ENCODE measurements at places on chromosomes 3 and 15.

- no peak for DNase-seq
These were observed 34.9 kb downstream of the MAGEF1 start for GRCh38 chr3:184676927-184677326.

GRCh38 chr15:25188051-25188450 lies 233.3 kb downstream of the SNRPN start:
- DNase-seq = no peak

- DNase-seq = no peak
These were observed 492.6 kb upstream of the TBL1XR1 start for GRCh38 chr3:177689869-177690268.

DNA sequence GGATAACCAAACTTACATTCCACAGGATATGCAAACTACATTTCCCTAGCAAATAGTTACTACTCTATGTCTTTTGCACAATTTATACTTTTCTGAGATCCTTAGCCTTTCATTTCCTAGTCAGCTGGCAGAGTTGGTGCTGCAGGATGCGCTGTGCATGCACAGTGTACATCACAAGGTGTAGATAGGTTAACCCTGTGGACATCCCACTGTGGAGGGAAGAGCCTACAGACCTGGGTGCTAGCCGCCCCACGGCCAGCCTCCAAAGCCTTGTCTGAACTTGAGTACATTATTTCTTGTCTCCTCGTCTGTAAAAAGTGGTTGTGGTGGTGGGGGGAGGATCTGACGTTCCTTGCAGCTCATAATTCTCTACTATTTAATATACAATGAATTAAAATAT lies 3.5 kb downstream of the TNFSF10 start:
- DNase-seq = no peak

DNA sequence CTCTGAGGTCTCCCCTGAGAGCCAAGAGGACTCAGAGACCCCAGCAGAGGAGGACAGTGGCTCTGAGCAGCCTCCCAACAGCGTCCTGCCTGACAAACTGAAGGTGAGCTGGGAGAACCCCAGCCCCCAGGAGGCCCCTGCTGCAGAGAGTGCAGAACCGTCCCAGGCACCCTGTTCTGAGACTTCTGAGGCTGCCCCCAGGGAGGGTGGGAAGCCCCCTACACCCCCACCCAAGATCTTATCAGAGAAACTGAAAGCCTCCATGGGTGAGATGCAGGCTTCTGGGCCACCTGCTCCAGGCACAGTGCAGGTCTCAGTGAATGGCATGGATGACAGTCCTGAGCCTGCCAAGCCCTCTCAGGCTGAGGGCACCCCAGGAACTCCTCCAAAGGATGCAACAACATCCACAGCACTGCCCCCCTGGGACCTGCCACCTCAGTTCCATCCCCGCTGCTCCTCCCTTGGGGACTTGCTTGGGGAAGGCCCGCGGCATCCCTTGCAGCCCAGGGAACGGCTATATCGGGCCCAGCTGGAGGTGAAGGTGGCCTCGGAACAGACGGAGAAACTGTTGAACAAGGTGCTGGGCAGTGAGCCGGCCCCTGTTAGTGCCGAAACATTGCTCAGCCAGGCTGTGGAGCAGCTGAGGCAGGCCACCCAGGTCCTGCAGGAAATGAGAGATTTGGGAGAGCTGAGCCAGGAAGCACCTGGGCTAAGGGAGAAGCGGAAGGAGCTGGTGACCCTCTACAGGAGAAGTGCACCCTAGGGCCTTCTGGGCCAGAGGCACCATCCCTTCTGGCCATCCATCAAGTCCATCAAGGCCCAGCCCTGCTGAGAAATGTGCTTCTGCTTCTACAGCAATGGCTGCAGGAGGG lies 23.6 kb downstream of the PLEKHO2 start:
- DNase-seq = no peak

DNA sequence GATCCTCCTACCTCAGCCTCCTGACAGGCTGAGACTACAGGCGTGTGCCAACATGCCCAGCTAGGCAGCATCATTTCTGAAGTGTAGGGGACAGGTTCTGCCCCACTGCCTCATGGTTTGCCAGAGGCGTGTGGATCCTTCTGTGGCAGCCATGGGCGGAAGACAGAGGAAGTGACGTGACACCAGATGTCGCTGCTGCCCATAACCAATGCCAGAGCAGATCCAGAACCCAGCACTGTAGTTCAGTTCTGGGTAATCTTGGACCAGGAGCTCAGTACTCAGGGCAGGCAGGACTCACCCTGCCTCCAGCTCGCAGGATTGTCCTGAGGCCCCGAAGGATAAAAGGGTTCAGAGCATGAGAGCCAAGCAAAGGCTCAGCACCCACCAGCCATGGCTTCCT lies 8.2 kb downstream of the RBPMS2 start:
- DNase-seq = no peak

DNA sequence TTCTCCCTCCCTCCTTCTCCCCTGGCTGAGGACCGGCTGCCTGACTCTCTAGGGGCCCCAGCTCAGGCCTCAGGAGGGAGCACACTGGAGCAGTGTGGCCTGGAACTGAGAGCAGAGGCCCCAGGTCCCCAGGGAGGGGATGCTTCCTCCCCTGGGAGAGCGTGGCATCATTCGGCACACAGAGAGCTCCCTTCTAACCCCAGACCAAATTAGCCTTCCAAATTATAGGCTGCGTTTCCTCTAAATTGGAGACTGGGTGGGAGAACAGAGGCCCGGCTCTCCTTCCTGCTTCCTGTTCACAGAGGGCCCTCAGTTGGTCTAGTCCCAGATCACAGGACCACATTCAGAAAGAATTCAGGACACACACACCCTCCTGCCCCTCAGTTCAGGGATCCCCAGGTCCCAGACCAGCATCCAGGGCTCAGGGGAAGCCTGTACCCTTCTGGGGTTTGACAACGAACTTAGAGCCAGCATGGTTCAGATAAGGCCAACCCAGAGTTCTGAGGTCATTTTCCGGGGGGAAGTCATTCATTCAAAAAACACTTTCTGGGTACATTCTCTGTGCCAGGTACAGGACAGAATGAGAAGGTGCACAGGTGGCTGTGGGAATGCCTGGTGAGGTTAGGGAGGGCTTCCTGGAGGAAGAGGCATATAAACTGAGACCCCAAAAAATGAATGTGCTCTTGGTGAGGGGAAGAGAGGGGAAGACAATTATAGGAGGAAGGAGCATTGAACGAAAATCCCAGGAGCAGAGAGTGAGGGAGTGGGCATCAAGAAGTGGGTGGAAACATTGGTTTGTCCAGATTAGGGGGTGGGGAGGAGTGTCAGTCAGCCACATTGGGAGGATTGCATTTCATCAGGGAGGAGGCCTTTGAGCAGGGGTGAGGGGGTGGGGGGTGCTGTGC lies 28.4 kb upstream of the RPL29 start:
- DNase-seq = no peak

- DNase-seq = no peak
These were observed 48.9 kb downstream of the NIPA2 start for GRCh38 chr15:22887157-22887951.

- no peak for DNase-seq
These were observed 17.7 kb downstream of the GOLGA8S start for GRCh38 chr15:23372284-23372683.

DNA sequence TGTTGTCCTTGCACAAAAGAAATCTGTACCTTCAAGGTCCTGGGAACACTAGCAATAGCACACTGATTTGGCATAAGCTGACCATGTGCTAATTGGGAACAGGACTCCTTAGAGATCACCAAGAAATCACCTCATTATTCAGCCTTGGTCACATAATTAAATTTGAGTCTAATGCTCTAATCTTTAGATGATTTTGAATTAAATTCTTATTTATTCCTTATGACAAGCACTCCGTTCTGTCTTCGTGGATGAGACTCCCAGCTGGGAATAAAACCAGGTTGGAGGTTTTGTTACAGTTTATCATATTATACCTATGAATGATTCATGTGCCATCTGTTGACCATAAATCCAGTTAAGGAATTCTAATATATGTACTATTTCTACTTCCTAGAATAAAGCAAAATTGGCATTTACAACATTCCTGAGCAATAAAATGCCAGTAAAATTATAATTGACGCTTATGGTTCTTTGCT lies 162.2 kb downstream of the MYRIP start:
- no peak for DNase-seq

DNA sequence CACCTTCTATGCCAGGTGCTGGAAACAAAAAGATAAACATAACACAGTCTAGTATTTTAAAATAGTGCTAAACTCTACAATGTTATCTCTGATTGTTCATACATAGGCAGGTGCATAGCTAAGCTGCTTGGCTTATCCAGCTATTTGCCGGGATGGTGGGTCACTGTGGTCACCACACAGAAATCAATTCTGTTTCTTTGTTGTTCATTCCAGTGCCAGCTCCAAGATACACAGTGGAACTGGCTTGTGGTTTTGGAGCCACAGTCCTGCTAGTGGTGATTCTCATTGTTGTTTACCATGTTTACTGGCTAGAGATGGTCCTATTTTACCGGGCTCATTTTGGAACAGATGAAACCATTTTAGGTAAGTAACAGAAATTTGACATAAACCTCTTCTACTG lies 130.2 kb downstream of the IL1RAP start:
- DNase-seq = no peak

GRCh38 chr3:82384181-82384580 lies 622.7 kb upstream of the GBE1 start:
- DNase-seq = no peak

GRCh38 chr3:37604336-37604833 lies 257.3 kb upstream of the CTDSPL start:
- DNase-seq = no peak

GRCh38 chr3:187950671-187951070 lies 203.3 kb upstream of the LPP start:
- no peak for DNase-seq

DNA sequence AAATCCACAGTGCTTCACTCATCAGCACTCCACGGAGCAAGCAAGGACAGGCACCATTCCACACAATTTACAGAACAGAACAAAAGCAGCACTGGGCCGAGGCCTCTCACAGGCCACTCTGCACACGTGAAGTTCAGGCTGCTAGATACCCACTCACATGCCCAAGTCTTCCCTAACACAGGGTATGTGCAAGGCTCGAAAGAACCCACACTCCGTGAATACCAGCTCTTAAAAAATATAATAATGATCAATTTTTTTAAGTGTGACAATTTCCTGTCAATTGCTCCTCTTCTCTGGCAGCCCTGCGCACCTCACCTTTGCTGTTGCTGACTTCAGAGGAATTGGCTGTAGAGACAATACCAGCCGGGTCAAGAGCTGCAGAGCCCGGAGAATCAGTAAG lies 19.0 kb downstream of the XPC start:
- no peak for DNase-seq

- DNase-seq = no peak
These were observed 71.7 kb downstream of the TTC23 start for GRCh38 chr15:99177679-99178078.

- no peak for DNase-seq
These were observed 143.5 kb downstream of the GAP43 start for GRCh38 chr3:115766587-115767482.

DNA sequence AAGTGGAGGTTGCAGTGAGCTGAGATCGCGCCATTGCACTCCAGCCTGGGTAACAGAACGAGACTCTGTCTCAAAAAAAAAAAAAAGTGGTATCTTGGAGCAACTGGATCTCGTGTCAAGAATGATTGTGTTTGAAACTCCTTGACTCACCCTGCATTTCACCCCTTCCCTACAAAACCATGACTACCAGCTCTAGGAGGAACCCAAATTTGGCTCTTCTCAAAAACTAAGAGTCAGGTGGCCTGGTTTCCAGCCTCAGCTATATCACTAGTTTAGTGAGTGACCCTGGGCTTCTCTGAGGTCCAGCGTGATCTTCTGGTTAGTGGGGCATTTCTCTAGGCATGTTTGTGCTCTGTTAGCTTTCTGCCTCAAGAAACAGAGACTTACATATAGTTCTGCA lies 222.1 kb downstream of the FAM43A start:
- DNase-seq = no peak

- no peak for DNase-seq
These were observed 51.6 kb downstream of the LINGO1 start for GRCh38 chr15:77580996-77581682.

DNA sequence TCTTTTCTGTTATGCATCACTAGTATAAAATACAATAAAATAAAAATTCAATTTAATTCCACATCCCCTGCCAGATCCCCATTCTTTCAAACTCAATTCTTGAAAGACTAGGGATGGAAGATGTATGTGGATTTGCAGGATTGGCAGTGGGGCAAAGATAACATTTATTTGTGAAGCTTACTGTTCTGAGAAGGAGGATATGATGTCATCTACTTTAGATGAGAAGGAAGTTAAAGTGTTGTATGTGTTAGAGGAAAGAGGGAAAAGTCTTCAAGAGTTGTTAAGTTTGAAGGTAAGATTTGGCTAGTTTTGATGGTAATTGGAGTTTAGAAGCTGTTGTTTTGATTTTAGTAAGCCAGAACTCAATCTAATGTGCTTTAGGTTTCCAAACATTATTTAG lies 845.1 kb upstream of the NR2F2 start:
- DNase-seq = no peak

DNA sequence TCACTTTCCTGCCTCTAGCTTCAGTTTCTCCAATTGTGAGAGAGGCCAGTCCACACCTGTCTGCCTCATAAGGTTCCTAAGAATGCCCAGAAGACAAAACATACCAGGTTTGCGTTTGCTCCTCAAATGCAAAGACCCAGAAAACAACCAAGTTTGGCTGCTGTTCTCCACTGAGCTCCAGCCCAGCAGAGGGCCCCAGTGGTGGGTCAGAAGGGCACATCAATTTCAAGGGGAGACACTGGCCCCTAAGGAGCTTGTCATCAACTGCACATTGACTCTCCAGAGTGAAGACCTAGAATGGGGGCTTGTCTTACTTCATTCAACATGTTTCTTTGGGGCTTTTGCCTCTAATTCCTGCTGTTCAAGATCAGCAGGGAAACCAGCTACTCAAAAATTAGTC lies 127.9 kb upstream of the SLC6A11 start:
- no peak for DNase-seq

DNA sequence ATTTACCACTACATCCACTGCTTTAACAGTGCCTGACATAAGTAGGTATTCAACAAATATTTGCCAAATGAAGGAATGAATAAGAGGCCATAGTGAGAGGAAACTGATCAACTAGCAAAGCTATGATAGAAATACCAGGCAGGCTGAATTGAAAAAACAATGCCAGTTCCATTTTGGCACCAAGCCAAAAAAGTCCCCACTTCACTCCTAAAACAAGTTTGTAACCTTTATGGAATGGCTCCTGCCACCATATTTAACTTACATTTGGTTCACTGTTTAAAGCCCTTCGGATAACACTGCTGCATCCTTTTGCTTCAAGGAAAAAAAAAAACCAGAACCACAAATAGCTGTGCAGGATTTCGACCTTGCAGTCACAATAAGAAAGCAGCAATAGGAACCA lies 166.1 kb downstream of the FRMD5 start:
- no peak for DNase-seq

All from AG09319 (cell line).